ENCODE measurements at places on chromosomes 7 and 10. TPM values are rescaled to one million over a fixed set of nuclear protein-coding genes. Genes with fewer than 3 reads are reported as not detected.
A peak's percentile ranks its signal among the peaks of the same experiment; 100 is the strongest.

The UTF1 gene
- not detected for total RNA-seq

The MEPCE gene
- total RNA-seq, result 17.5 TPM

DNA sequence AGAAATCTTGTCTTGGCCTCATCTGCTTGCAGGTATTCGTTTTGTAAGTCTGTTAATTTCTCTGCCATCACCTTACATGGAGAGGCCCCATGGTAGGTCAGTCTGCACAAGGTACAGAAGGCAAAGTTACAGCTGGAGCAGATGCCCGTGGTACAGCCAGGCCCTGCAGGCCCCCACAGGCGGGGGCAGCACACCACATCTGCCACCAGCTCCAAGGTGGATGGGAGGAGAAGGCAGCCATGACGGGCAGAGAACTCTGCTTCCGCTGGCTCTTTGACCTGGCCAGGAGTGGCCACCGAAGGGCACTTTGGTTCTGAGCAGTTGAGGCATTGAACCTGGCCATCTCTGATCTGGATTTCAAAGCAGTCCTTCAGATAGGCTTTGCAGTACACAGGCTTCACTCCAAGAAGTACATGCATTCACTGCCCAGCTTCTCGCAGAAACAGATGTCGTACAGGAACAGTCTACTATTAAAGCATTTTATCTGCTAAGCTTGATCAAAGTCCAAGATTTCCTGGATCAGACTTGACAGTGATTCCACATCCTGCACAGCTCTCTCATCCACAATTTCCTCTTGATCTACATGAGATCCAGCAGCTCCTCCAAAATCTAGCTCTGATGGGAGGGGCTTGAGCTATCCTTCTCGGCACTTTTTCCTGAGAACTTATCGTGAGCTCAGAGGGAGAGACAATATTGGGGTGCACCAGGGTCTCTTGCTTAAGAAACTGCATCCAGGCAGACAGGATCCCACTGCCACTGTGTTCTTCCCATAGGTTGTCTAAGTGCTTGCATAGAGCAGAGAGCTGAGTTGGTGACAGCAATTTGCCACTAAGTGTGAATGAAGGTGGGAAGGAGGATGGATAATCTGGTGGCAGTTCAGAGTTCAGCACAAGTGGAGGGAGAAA is 120.7 kb downstream of the TRRAP start:
- DNase-seq, result peak; percentile 26

- DNase-seq, result no peak
Observed at GRCh38 chr7:138881579-138882188, 83.7 kb upstream of the ATP6V0A4 start.

Data from pancreas (tissue), 10 donors.